ENCODE measurements at places on chromosomes 1 and 21. TPM values are rescaled to one million over a fixed set of nuclear protein-coding genes. Genes with fewer than 3 reads are reported as not detected.

GRCh38 chr1:75014250-75014649 is 119.9 kb upstream of the LHX8 start:
- no peak for DNase-seq

DNA sequence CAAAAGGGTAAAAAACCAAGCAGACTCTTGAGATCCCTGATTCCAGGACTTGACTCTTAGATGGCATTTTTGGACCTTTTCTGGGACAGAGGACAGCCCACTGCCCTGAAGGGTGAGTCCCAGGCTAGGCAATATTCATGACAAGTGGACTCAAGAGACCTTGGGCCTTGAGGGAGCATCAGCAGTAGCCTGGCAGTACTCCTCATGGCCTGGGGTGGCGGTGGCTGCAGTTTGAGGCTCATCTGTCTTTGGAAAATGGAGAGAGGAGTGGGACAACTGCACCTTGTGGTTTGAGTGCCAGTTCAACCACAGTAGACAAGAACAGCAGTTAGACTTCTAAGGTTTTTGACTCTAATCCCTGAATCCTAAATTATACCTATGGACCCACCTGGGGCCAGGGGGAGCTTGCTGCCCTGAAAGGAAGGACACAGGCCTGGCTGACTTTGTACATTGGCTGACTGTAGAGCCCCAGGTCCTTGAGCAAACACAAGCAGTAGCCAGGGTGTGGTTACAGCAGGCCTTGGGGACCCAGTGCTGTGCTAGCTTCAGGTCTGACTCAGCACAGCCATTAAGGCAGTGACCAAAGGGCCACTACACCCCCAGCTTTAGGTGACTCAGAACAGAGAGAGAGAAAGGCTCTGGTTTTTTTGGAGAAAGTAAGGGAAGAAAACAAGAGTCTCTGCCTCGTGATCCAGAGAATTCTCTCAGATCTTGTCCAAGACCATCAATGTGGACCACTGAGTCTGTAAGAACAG is 1023.2 kb downstream of the KCNT2 start:
- DNase-seq: peak; percentile 6

DNA sequence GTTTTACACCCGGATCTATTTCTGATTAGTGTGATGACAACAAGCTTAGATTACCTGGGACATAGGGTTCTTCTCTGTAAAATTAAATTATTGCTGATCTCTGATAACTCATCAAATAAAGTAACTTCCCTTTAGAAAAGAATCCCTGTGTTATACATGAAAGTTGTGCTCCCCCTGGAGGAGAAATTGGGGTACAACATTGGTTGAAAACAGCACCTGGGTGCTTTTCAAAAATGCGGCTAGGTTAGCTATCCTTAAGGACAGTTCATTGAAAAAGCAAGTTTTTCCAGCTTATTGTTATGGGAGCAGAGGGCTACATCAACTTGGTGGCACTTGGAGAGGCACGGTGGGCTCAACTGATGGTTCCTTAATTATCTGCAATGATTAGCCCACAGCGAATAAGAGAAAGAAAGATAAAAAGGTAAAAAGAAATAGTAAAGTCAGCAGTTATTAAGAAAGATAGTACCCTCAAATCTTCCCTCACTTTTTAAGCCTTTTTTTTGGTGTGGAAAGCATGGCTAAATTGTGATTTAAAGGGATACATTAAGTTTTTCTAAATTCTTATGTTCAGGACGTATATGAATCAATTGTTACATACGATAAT is 97.8 kb downstream of the FMN2 start:
- DNase-seq: peak; percentile 35

DNA sequence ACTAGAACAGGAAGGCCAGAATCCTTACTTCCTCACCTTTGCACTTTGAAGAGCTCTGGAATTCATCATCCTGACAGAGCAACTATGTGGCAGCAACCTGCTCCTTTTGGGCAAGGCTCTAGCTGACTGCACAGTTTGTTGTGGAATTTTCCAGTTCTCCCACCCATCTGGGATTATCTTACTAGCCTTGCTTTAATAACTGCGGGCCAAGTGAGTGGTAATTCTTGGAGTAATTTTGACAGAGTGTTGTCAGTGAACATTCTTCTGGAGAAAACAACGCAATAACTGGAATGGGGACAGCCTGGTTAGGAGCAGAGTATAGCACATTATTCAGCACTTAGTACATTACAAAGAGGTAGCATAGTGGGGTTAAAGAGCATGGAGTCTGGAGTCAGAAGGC is 75.3 kb downstream of the NTMT2 start:
- DNase-seq: no peak

DNA sequence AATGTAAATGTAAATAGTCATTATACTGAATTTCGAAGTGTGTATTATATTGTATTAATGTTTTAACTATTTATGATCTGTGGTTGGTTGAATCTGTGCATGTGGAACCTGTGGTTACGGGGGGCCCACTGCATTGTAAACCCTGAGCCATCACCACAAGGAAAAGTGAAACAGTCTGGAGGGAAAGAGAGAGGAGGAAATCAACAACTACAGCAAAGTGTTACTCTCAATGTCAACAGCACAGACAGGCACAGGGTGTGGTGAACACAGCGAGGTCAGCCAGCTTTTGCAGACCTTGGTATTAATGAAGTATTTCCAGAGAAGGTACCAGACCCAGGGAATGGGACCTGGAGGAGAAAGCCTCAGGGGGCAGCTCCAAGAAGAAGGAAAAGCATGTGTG is 37.1 kb upstream of the BACE2 start:
- no peak for DNase-seq

DNA sequence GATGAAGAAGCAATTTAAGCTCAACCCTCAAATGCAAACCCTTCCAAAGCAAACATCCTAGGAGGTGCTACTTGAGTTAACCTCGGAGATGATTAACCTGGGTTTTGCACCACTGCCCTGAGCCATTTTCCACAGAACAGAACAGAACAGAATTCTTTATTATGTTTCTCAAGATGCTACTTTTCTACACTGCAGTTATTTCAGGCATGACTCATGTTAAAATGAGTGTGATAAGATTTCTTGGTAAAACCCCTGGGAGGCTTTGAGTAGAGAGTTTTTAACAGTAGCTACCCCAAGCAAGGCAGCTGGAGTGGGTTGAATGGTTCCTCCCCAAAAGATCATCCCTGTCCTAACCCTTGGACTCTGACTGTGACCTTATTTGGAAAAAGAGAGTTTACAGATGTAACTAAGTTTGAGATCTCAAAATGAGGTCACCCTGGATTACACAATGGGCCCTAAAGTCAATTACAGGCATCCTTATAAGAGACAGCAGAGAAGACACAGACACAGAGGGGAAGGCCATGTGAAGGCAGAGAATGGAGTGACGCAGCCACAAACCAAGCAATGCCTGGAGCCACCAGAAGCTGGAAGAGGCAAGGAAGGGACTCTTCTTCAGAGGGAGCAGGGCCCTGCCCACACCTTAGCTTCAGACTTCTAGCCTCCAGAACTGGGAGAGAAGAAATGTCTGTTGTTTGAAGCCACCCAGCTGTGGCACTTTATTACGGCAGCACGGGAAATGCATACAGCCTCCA is 153.4 kb downstream of the ETS2 start:
- peak; percentile 57 for DNase-seq

DNA sequence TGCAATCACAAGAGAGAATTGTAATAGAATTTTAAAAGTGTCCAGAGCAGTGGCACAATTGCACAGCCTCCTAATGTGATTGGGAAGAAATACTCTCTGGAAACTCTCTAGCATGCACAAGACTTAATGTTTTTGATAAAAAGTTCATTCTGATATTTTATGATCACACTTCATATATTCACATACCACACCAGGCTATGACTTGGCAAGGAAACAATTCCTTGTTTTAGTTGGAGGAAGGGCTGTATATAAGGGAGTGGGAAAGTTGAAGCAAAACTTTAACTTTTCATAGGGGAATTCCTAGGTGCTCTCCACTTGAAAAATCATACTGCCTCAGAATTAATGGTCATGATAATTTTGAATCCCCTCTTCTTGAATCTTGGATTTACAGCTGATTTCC is 61.5 kb upstream of the ASB17 start:
- DNase-seq: no peak

DNA sequence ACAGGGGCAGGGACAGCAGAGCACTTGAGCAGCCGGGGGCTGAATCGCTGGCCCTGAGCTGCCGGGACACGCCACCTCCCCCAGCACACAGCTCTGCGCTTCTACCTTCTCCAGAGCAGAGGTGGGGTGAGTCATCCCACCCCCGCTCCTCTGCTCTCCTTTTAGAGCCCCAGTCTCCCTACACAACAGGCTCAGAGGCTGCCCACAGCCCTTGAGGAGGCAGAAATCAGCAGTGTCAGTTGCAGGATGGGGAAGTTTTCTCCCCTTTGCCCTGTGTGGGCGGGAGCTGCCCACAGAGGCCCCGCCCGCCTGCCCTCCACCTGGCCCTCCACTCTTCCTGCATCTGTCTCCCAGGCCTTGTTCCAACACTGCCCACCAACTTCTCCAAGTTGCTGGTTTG is 94.6 kb downstream of the STUM start:
- no peak for DNase-seq

- DNase-seq: peak; percentile 86
These were observed 838 bp upstream of the MAN1A2 start for GRCh38 chr1:117366177-117367045.

DNA sequence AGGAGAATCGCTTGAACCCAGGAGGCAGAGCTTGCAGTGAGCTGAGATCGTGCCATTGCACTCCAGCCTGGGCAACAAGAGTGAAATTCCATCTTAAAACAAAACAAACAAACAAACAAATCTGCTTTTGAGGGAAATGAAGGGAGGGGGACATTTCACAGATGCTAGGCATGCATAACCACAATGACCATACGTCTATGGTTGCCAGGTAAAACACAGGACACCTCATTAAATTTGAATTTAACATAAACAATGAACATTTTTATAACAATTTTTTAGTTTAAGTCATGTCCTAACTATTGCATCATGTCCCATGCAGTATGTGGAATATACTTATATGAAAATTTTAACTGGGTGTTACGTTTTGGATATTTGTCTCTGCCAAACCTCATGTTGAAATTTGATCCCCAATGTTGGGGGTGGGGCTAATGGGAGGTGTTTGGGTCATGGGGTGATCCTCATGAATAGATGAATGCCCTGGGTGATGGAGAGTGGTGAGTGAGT is 31.0 kb upstream of the ZBTB18 start:
- no peak for DNase-seq

DNA sequence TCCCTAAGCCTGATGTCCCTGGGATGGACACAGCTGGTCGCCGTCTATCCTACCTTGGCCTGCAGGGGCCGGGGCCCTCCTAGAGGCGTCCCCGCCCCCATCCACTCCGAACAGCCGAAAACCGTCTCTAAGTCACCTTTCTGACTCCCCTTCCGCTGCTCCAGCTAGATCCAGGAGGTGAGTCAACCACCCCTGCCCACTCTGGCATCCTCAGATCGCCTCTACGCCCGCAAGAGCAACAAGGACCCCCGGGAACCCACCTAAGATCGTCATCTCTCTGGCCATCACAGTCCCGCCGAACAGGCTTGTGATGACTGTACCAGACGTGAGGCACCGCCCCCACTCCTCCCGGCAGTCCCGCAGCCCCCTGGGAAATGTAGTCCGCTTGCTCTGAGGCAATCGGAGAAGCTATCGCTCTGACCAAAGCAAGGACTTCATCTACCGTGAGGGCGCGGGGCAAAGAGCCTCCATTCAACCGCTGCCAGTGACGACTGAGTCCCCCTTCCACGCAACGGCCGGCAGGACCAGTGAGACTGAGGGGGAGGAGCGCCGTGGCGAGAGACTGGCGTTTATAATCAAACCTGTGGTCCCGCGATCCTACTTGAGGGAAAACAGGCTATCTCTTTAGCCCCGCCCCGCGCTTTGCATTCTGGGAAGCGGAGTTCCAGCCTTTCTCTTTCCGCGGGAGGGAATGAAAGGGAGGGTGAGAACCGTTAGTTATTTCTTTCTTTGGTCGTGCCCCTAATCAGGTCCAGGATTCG is at the start of gene HSPA13:
HSPA13 (minus strand) TSS at position 312 of the 761 bp plus-strand sequence; CDS start at position 285, 27 bp downstream.
- DNase-seq: peak; percentile 99

GRCh38 chr1:32066489-32066873 is 6.3 kb upstream of the TMEM39B start:
- no peak for DNase-seq

- no peak for DNase-seq
These were observed 22.1 kb downstream of the EIF2D start for GRCh38 chr1:206590025-206590758.

- no peak for DNase-seq
These were observed 7.4 kb downstream of the SLC16A4 start for GRCh38 chr1:110383251-110383990.

- no peak for DNase-seq
These were observed 15.3 kb downstream of the BEND5 start for GRCh38 chr1:48761411-48761810.

DNA sequence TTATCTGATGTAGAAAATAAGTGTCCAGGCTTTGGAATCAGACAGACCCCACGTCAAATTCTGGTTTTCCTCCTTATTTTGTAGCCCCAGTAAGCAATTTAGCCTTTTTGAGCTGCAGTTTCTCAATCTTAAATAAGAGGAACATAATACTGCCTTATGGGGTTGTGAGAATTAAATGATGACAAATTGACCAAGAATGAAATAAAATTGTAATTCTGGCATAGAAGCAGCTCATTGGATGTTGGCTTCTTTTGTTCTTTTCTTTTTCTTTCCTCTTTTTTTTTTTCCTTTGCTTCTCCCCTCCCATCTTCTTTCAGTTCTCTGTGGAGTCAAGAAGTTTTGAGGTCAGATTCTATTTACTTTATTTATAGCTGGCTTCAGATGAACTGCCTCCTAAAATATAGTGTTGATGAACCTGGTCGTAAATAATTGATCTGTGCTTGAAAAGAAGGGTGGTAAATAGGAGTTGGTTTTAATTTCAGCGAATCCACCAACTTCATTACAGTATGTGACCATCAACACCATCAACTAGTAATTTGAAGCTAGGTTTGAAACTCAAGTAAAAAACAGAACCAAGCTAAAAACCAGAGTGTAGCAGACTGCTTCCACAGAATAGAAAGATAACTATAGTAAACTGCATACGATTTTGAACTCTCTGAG is 81.1 kb downstream of the CACHD1 start:
- DNase-seq: no peak

GRCh38 chr1:71745326-71745725 is 537.0 kb downstream of the NEGR1 start:
- DNase-seq: no peak

DNA sequence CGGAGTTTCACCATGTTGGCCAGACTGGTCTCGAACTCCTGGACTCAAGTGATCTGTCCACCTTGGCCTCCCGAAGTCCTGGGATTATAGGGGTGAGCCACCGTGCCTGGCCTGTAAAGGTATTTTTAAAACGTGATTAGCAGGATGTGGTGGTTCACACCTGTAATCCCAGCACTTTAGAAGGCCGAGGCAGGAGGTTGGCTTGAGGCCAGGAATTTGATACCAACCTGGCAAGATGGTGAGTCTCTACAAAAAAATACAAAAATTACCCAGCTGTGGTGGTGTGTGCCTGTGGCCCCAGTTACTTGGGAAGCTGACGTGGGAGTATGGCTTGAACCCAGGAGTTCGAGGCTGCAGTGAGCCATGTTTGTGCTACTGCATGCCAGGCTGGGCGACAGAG is 43.3 kb upstream of the SOD1 start:
- DNase-seq: no peak

The UBE2U gene
- total RNA-seq: not detected

The CASP9 gene
- total RNA-seq: 12.4 TPM

The SLC1A7 gene
- total RNA-seq: not detected

The PYHIN1 gene
- not detected for total RNA-seq

The MYBPH gene
- 25.9 TPM for total RNA-seq

The TRIM63 gene
- not detected for total RNA-seq

The HSD3B1 gene
- 40.9 TPM for total RNA-seq

The PIGP gene
- total RNA-seq: 22.3 TPM
